ENCODE measurements at places on chromosomes 11 and 22.
A peak's percentile ranks its signal among the peaks of the same experiment; 100 is the strongest.

GRCh38 chr11:44338026-44338425 lies 28.1 kb upstream of the ALX4 start:
- no peak for DNase-seq

- peak; percentile 70 for DNase-seq
Observed at GRCh38 chr22:32695451-32695891, 106.0 kb upstream of the TIMP3 start.

DNA sequence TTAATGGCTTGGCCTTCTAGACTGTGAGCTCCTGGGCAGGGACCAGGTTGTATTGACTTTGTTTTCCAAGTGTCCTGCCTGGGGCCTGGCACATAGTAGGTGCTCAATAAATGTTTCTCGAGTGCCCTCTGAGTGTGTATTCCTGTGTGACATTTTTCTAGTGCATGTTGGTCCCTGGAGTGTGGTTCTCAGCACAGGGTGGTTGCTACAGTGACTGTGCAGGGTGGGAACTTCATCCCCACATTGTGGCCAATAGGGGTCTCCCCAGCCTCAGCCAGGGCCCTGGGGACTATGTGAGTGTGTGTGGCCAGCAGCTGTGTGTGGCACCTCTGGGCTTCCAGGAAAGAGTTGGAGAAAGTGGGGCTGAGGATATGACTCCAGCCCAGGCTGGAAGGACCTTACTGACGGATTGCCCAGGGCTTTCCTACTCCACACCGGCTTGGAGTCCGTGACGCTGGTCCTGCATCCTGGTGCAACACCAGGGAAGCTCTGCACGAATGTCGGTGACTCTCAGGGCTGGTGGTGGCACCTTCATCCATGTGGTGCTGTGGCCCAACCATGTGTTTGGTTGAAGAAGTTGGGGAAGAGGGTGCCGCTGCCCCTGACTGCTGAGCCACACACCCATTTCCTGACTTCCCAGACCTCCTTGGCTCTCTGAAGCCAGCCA lies 9.0 kb upstream of the MARK2 start:
- DNase-seq: no peak

DNA sequence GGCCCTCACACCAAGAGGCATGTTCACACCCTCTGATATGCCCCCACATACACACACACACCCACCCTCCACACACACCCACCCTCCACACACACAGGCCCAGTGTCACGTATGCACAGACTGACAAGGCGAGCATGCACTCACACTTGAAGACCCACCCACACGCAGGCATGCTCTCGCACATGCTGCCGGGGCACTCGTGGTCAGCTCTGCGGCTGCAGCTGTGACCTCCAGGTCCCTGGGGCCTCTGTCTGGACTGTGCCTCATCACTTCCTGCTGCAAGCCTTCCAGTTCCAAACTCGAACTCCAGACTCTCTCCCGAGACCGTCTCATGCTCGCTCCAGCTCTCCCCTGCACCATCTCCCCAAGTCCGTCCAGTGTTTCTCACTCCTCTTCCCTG lies 9.5 kb downstream of the DCHS1 start:
- no peak for DNase-seq

DNA sequence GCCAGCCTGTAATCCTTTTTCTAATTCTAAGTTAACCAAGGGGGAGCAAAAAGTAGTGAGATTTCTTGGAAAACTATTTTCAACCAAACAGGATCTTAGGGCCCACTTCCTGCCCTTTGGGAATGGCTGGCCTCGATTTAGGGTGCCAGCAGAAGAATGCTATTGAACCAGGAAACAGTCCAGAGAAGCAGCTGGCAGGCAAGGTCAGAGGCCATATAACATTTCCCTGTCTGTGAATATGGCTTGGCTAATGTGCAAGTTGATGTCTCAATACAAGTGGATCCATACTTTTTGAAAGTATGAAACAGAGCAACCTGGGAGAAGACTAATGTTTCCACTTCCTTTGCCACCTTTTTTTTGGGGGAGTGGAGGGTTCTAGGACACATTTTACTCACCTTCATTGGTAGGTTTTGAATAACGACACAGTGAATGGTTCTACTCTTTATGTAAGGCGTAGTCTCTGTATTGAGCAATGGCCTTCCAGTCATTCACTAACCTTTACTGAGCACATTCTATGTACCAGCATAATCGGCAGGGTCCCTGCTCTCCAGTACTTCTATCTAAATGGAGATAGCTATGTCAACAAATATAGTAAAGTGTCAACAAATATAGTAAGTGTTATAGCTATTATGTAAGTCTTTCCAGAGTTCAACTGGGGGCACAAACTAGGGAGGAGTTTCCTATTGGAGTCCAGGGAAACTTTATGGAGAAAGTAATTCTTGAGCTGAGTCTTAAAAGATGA lies 34.2 kb upstream of the RRM1 start:
- DNase-seq: no peak

DNA sequence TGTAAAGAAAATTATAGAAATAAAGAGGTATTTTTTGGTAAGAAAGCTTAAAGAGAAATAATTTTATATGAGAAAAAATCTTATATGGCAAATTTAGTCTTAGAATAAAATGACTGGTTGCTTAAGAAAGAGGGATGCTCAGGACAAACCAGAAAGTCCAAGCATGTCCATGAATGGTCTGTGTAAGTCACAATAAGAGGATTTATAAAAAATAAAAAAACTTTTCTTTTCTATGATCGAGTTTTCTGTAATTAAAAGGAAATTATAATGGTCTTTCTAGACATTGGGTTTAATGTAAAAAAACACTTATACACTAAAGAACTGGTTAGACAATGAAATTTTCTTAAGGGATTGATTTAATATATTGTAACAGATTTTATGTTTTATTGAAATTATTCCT lies 819.6 kb downstream of the TBC1D22A start:
- DNase-seq: no peak

DNA sequence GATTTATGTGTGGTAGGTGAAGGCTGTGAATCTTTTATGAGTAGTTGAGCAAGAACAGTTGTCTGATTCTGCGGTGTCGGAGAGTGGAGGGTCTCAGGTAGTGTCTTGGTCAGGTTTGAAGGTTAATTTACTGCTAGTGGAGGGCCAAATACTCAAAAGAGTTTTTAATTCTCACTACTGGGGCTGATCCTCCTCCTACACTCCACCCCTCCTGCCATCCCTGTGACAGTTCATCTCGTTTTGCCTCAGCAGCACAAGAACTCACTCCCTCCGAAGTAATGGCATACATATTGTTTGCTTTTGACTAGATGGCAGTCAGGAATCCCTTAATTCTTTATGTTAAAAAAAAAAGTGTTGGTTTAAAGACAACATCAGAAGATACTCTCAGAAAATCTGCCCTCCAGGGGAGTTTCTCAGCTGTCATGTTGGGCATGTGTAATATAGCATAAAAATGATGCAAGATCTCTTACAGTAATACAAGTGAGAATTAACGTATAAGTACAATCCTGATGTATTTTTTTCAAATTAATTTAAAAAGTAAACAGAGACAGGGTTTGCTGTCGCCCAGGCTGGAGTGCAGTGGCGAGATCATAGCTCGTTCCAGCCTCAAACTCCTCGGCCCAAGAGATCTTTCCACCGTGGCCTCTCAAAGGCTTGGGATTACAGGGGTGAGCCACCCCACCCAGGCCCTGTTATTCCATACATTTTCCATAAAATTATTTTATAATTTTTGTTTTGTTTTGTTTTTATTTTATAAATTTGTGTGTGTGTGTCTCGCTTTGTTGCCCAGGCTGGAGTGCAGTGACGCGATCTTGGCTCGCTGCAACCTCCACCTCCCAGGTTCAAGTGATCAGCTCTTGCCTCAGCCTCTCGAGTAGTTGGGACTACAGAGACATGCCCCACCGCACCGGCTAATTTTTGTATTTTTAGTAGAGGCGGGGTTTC lies 1.3 kb downstream of the FAR1 start:
- no peak for DNase-seq

DNA sequence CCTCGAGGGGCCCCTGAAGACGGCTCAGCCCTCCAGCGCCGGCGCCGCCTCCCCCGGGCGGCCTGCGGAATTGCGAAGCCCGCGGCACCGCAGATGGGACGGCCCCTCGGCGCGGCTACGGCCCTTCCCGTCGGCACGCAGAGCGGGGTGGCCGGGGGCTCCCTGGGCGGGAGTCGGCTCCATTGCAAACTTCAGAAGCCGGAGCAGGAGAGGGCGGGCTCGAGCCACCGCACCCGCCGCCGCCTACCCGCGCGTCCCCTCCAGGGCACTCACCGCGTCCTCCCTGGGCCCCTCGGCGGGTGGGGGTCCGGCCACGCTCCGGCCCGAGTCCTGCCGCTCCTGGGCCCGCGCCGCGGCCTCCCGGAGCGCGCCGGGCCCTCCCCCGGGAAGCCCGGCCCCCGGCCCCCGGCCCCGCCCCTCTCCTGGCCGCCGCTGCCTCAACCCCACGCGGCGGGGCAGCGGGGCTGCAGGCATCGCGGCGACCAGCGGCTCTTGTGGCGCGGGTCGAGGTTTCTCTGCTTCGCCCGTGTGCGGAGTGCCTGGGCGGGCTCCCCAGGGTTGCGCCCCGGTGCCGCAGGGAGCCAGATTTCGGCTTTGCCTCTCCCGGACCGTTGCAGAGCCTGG lies at the start of gene PACSIN3:
PACSIN3 (minus strand) TSS at position 359 of the 624 bp plus-strand sequence. CDS start 3,707 bp downstream, outside the sequence.
- no peak for DNase-seq

GRCh38 chr22:39103431-39103830 lies 6.4 kb downstream of the APOBEC3H start:
- DNase-seq: no peak

- DNase-seq: no peak
Observed at GRCh38 chr11:45860764-45861510, 13.7 kb downstream of the CRY2 start.

DNA sequence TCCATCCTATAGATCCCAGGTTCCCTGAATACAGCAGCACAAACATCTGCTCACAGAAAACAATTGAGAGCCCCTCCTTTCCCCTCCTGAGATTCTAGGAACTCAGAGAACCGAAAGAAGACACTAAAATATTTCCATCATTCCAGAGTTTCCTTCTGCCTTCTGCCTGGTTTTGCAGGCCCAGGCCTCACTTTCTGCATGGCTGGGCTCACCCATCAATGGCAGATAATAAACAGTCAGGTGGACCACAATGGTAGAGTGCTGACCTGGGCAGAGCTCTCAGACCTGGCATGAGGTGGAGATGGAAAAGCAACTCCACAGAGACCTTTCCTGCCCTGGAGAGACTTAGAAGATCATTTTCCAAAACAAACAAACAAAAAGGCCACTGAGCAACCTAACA lies 389.1 kb downstream of the NXPE2 start:
- no peak for DNase-seq

- peak; percentile 89 for DNase-seq
Observed at GRCh38 chr11:87851234-87851633, 324.0 kb downstream of the RAB38 start.

- DNase-seq: no peak
Observed at GRCh38 chr11:59542142-59542810, 30.9 kb downstream of the OR4D9 start.

- no peak for DNase-seq
Observed at GRCh38 chr11:38089726-38090125, 1491.7 kb upstream of the RAG2 start.

- DNase-seq: peak; percentile 91
Observed at GRCh38 chr11:2077061-2077802, 62.0 kb downstream of the IGF2 start.

DNA sequence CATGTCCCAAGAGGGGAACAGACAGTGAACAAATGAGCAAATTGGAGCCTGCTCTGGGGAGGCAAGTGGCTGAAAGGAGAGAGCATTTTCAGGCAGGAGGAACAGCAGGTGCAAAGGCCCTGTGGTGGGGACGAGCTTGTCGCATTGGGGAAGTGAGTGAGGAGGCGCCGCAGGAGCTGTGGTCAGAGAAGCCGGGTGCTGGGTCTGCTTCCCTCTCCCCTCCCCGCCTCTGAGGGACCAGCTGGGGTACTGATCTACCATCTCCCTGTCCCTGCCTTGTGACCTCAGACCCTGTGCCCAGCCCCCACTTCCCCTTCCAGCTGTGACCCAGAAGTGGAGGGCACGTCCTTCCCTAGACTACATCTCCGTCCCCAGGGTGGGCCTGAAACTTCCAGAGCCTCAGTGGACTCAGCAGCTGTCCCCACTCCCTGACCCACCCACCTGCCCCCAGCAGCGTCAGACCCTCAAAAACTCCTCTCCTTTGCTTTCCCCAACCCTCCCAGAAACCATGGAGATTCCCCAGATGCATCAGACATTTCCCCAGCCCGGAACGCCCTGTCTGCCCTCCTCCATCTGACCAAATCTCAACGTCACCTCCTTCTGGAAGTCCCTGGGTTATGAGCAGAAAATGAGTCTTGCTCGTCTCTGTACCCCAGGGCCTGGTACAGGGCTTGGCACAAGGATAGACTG lies 19.7 kb upstream of the PDGFB start:
- DNase-seq: no peak

GRCh38 chr22:50481440-50482106 lies at the start of gene ADM2:
ADM2 (plus strand) TSS chr22:50481543; CDS start chr22:50481848, 305 bp downstream.
- no peak for DNase-seq

DNA sequence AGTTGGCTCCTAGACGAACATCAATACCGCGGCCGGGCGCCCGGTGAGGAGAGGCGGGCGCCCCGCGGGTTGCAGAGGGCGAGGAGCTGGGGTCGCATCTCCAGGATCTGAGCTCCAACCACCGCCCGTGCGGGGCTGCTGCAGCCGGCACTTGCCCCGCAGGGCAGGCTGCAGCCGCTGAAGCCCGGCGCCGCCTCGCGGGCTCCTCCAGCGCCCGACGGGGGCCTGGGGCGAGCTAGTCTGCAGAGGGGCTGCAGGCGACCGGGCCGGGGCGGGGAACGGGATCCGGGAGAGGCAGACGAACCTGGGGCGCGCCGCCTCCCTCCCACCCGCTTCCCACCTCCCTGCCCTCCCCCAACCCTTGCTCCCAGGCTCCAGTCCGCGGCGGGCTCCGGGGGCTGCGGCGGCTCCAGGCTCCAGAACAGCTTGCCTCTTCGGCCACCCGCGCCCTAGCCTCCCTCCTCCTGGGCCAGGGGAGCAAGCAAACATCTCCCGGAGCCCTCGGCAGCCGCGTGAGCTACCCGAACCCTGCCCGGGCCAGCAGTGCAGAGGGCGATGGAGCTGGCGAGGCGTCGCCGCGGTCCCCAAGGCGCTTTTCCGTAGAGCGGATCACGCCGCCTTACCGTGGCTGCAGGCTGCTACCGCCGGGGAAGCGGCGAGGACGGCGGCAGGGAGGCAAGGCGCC lies 802 bp downstream of the TENM4 start:
- no peak for DNase-seq

DNA sequence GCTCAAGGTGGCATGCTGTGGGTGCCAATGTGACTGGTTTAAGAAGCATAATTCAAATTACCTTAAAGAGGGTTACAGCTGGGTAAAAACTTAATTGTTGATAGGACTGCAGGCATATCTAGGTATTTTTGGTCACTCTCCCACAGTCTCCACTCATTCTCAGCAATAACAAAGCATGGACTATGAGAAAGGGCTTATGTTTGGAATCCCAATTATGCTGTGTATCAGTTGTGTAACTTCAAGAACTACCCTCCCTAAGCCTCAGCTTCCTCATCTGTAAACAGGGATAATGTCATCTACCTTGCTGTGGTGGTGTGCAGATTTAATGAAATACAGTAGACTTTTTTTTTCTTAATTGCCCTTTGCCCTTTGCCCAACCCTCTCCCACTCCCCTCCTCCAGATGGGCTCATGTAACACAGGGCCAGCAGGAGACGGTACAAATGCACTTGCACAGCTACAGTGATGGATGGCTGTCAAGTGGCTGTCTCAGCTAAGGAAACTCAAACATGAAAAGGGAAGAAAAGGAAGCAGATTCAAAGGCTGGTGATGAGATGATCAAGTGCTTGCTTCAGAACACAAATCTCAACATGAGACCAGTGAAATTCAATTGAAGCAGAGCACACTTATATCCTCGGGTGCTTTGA lies 37.6 kb downstream of the MAP6 start:
- DNase-seq: no peak
